Adrenal gland (tissue), 19 donors: ENCODE measurements at places on chromosomes 2 and 18. TPM values are rescaled to one million over a fixed set of nuclear protein-coding genes. Genes with fewer than 3 reads are reported as not detected.

DNA sequence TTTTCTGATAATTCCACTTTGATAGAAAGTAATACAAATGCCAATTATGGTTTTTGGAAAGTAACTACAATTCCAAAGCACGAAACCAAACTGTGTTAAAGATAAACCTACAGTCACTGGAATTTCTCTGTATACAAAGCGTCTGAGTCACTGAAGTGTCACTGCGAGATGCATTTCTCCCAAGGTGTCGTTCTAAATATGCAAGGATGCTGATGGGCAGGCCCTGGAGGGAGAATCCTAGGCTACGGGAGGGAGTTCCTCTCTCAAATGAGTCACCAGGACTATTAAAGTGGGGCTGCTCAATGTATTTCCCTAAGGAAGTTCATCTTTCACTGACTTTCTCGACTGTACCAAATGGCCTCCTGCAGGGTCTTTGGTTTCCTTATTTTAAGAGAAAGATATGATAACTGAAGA lies 163.8 kb upstream of the STK17B start:
- no peak overlapping the region for H3K4me3 ChIP-seq
- H3K36me3 ChIP-seq: no peaks in the 10 kb centered on the region
- no peaks in the 10 kb centered on the region for H3K27me3 ChIP-seq
- no peak for DNase-seq
- no peak overlapping the region for H3K27ac ChIP-seq

DNA sequence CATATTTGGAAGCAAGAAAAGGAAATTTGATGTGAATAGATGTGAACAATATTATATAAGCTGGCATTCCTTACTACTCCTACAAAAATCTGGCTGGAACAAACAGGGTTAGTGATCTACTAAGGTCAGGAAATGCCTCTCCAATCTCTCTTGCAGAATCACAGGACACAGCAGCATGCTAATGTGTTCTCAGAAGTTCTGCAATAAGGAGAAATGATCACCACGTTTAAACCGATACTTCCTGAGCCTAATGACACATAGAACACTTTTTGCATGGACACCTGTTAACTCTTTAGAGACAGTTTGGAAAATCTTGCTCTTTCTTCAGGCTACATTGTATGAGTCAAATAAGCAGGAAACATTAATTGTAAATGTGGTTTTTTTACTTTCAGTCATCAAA lies 89.6 kb upstream of the MAP3K20 start:
- no peak overlapping the region for H3K4me3 ChIP-seq
- no peak overlapping the region for H3K27ac ChIP-seq
- H3K36me3 ChIP-seq: peaks cover 40% of the 10 kb centered on the region

DNA sequence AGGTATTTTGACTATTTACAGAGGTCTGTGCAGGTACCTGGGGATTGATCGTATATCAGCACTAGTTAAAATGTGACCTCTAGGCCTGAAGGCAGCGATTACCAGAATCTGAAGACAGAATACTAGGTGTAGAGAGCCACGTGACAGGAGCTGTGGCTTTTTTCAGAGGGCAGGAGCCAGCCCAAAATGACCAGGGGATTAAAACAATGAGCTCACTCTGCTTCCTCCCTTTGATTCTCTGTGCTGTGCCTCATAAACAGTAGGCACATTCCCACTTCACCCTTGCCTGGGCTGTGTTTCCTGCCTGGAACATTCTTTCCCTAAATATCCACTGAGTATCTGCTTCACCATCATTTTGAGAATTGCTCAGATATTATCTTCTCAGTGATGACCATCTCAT lies 15.2 kb downstream of the ITGAV start:
- no peak for DNase-seq
- H3K27ac ChIP-seq: no peak overlapping the region
- H3K4me1 ChIP-seq: peaks cover 47% of the 10 kb centered on the region
- no peaks in the 10 kb centered on the region for H3K36me3 ChIP-seq

DNA sequence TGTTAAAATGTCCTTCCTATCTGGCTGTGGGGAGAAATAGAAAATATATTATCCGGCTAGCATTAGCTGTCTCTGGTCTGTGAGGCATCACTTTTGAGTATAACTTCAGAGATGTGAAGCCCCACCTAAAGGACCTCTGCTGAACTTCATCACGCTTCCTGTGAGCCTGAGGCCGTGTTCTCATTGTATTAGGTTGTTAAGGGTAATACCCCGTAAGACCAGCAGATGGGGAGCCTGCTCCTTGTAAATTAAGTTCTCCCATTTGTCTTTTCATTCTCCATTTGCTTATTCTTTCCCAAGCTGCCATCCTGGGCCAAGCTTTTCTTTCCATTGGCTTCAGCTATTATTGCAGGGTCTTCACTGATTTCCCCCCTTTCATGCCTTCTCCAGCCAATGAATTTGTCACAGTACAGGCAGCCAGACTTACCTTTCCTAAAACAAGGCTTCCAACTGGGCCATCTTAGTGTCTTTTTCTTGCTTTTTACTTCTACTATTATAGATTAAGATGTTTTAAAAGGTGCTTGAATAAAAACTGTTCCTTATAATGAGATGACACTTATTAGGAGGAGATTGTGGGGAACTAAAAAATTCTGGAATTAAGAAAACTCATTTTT lies 12.4 kb downstream of the NIF3L1 start:
- peaks cover 49% of the 10 kb centered on the region for H3K36me3 ChIP-seq
- H3K4me3 ChIP-seq: no peak overlapping the region
- H3K27ac ChIP-seq: peak overlapping the region; percentile 10
- peak; percentile 71 for DNase-seq
- H3K4me1 ChIP-seq: no peaks in the 10 kb centered on the region
- H3K27me3 ChIP-seq: no peaks in the 10 kb centered on the region

DNA sequence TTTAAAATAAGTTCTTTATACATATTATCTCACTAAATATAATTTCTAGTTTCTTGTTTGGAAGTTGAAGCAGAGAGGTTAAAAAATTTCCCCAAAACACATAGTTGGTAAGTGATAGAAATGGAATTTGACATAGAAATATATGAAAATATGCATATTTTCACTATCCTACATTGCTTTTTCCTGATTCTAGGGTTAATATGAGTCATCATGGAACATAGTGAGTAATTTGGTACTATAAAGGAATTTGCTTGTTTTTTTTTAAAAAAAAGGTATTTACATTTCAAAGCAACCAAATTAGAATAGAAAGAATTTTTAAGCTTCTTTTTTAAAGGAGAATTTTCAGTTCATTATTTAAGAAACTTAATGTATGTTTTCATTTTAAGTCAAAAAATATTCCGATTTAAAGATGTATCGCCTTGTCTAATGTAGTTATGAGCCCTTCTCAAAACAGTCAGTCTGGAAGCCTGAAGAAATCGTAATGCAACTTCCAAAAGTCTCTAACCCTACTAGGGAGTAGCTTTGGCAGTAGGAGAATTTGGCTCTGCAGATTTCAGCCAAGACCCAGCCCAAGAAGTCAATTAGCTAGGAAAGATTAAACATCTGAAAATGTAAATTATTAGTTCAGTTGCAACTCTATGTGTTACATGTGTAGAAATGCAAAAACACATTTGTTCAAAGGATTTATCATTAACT lies 147.3 kb downstream of the RDH14 start:
- no peaks in the 10 kb centered on the region for H3K4me1 ChIP-seq
- no peak overlapping the region for H3K27ac ChIP-seq
- DNase-seq: no peak
- H3K4me3 ChIP-seq: no peak overlapping the region
- H3K27me3 ChIP-seq: no peaks in the 10 kb centered on the region

IMPA2 gene
- total RNA-seq: 18.0 TPM

HOXD13 gene
- total RNA-seq: not detected

TSPYL6 gene
- 0.11 TPM for total RNA-seq

TGIF1 gene
- total RNA-seq: 74.2 TPM
